Lower lobe of right lung (tissue), 2 donors: ENCODE measurements at places on chromosomes 7 and 10. TPM values are rescaled to one million over a fixed set of nuclear protein-coding genes. Genes with fewer than 3 reads are reported as not detected.

CRYGN gene
- not detected for total RNA-seq

DNA sequence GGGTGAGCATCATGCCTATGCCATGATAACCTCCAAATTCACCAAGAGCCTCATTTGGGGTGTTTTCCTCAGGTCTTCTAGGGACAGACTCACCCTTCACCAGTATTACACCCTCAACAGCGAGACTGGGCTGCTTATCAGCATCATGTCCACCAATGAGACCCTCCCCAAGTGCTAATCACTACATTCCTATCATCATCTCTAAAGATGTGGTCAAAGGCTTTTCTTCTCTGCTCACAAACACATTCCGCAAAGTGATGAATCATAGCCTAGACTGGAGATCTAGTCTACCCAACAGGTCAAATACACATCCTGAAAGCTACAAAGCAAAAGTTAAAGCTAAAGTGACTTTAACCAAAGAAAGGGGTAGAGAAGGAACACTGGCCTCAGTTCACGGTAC is 75.3 kb upstream of the C7orf33 start:
- peaks cover 6% of the 10 kb centered on the region for H3K27me3 ChIP-seq
- no peaks in the 10 kb centered on the region for H3K4me1 ChIP-seq
- no peaks in the 10 kb centered on the region for H3K36me3 ChIP-seq
- no peak overlapping the region for H3K4me3 ChIP-seq
- DNase-seq: no peak
- no peak overlapping the region for H3K27ac ChIP-seq

DNA sequence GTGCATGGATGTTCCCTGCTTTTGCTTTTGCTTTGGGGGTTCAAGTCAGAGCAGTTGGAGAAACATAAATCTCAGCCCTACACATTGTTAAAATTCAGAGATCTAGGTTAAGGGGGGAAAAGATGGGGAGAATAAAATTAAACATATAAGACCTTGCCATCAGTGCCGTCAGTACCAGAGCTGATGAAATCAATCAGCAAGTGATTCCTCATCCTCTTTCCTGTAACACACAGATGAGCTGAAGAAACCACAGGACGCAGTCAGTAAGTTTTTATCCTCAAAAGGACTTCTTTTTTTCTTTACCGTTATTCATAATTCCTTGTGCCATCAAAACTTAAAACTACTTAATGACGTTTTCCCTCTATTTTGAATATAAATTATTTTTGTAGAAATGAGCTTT is 5.9 kb downstream of the HECW1 start:
- H3K4me1 ChIP-seq: peaks cover 6% of the 10 kb centered on the region
- H3K4me3 ChIP-seq: no peak overlapping the region
- no peak overlapping the region for H3K27ac ChIP-seq
- no peak for DNase-seq
- peaks cover 53% of the 10 kb centered on the region for H3K27me3 ChIP-seq

DNA sequence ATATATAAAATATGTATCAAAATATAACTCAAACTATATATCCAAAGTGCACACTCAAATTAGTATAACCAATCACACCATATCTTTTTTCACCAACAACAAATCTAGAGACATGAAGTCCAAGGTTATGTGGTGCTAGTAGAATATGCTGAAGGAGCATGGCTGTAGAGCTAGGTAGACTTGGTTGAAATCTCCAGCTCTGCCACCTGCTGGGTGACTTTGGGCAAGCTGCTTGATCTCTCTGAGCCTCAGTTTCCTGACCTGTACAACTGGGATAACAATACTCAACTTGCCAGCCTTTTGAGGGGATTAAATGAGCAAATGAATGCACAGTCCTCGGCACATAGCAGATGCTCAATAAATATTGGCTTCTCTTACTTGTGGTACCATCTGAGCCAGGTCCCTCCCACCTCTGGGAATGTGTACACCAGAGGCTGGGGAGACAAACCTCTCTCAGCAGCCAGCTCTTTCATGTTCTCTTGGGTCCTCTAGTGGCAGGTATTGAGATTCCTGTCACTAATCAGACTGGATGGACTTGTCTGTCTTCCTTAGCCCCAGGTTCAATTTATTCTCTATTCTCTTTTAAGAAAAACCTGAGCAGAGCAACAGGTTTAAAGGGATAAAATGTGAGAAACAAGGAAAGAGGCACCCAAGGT is 94.3 kb upstream of the PDE1C start:
- DNase-seq: no peak
- H3K4me1 ChIP-seq: no peaks in the 10 kb centered on the region
- no peak overlapping the region for H3K4me3 ChIP-seq
- H3K27me3 ChIP-seq: no peaks in the 10 kb centered on the region
- no peaks in the 10 kb centered on the region for H3K36me3 ChIP-seq

PDAP1 gene
- total RNA-seq: 61.6 TPM

CHN2 gene
- 14.2 TPM for total RNA-seq

- H3K27ac ChIP-seq: no peak overlapping the region
- H3K4me1 ChIP-seq: no peaks in the 10 kb centered on the region
- H3K27me3 ChIP-seq: no peaks in the 10 kb centered on the region
- H3K36me3 ChIP-seq: no peaks in the 10 kb centered on the region
- no peak for DNase-seq
- no peak overlapping the region for H3K4me3 ChIP-seq
Observed at GRCh38 chr7:78080811-78081210, 282.2 kb downstream of the PHTF2 start.

FRAT2 gene
- total RNA-seq: 27.5 TPM

MMRN2 gene
- 53.1 TPM for total RNA-seq

CNTNAP2 gene
- total RNA-seq: 0.59 TPM

DNA sequence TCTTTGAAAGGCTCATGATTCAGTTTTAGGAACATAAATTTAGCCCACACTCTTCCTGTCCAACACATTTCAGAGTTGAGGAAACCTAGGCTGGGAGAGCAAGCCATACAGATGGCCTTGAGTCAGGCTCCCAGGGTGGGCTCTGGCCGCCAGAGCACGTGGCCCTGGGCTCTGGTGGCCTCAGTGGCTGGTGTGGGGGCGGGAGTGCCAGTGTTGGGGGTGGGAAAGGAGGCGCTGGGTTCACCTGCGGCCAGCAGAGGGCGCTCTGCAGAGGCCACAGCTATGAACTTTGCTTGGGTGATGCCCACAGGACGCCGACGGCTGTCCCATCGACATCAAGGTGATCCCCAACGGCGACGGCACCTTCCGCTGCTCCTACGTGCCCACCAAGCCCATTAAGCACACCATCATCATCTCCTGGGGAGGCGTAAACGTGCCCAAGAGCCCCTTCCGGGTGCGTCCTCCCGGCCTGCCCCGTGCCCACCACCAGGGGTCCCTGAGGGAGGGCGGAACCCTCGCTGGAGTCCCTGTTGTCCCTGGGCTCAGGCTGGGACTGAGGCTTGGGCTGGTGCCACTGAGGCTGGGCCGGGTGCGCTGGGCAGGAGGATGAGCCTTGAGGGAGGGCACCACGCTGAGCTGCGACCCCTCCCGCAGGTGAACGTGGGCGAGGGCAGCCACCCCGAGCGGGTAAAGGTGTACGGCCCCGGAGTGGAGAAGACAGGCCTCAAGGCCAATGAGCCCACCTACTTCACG is 11.9 kb downstream of the FLNC start:
- peak; percentile 63 for DNase-seq
- H3K27ac ChIP-seq: no peak overlapping the region
- H3K4me3 ChIP-seq: no peak overlapping the region
- no peaks in the 10 kb centered on the region for H3K36me3 ChIP-seq

NAT16 gene
- total RNA-seq: not detected

DNA sequence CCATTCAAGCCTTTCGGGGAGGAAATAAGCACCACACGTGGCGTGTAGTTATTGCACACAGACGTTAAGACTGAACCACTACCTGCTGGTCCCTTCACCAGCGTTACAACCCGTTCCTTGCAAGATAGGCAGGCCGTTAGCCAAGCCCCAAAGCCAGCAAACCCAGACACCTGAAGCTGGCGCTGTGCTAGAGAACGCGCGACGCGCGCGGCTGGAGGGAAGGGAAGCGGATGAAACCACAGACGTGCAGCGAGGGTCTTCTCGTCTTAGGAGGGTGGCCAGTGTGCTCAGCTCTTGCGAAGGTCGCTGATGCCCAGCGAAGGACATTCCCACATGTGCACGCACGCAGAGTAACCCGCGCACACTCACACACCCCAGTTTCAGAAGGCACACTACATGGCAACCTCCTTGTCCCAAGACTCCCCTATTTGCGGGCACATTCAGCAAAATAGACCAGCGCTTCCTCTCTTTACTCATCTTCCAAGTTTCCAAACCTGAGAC is 980 bp downstream of the TMEM26 start:
- peaks cover 24% of the 10 kb centered on the region for H3K4me1 ChIP-seq
- H3K27me3 ChIP-seq: peaks cover 17% of the 10 kb centered on the region
- DNase-seq: no peak
- H3K27ac ChIP-seq: no peak overlapping the region

GRCh38 chr7:66213637-66214036 is 8.5 kb downstream of the TPST1 start:
- H3K27me3 ChIP-seq: no peaks in the 10 kb centered on the region
- no peak for DNase-seq
- no peak overlapping the region for H3K27ac ChIP-seq
- H3K4me1 ChIP-seq: no peaks in the 10 kb centered on the region

KIAA1217 gene
- 37.2 TPM for total RNA-seq

GRCh38 chr10:82981137-82981723 is 1106.2 kb downstream of the NRG3 start:
- no peaks in the 10 kb centered on the region for H3K27me3 ChIP-seq
- no peak for DNase-seq
- no peaks in the 10 kb centered on the region for H3K36me3 ChIP-seq
- H3K27ac ChIP-seq: no peak overlapping the region
- H3K4me1 ChIP-seq: no peaks in the 10 kb centered on the region
- H3K4me3 ChIP-seq: no peak overlapping the region

- no peaks in the 10 kb centered on the region for H3K4me1 ChIP-seq
- no peaks in the 10 kb centered on the region for H3K36me3 ChIP-seq
- H3K27ac ChIP-seq: no peak overlapping the region
- H3K27me3 ChIP-seq: no peaks in the 10 kb centered on the region
- no peak for DNase-seq
- no peak overlapping the region for H3K4me3 ChIP-seq
Observed at GRCh38 chr7:110877016-110877415, 213.9 kb upstream of the LRRN3 start.

FGFBP3 gene
- total RNA-seq: 0.77 TPM

ANXA8L1 gene
- 15.7 TPM for total RNA-seq

GRCh38 chr10:120086066-120086465 is 193.5 kb downstream of the SEC23IP start:
- no peaks in the 10 kb centered on the region for H3K36me3 ChIP-seq
- DNase-seq: no peak
- no peaks in the 10 kb centered on the region for H3K4me1 ChIP-seq
- no peaks in the 10 kb centered on the region for H3K27me3 ChIP-seq
- no peak overlapping the region for H3K27ac ChIP-seq

DNA sequence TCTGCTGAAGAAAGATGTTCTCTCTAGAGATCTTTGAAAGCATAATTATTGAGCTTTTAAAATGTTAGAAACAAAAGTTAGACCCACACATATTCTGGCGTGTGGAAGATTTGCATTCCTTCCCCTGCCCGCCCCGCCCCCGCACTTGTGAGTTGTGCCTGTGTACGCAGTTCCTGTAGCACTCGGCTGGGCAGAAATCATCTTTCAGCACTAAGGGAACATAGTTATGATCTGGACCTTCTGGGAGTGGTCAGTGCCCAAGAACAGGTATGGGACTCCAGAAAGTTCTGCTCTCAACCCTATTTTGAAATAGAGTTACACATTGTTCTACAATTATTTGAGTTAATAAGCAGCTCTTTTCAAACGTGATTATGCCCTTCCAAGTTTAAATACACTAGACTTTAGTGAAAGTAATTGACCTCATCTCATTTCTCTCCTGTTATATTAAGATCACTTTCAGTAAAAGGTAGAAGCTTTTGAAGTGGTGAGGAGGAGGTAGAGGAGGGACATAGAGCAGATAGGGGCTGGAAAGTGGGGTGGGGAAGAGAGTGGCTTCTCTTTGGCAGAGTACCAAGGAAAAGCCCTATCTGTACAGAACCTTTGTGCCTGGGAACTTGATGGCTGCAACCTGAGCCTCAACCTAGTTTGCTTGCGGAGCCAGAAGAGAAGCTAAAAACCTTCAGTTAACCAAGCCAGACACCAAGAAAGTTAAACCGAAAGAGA is 5.7 kb downstream of the BLVRA start:
- H3K4me3 ChIP-seq: peak overlapping the region; percentile 22
- no peaks in the 10 kb centered on the region for H3K36me3 ChIP-seq
- peak; percentile 86 for DNase-seq
- peak overlapping the region; percentile 75 for H3K27ac ChIP-seq
- H3K4me1 ChIP-seq: peaks cover 49% of the 10 kb centered on the region
- H3K27me3 ChIP-seq: no peaks in the 10 kb centered on the region

GRCh38 chr10:96619796-96620773 is 33.3 kb upstream of the TM9SF3 start:
- peaks cover 7% of the 10 kb centered on the region for H3K4me1 ChIP-seq
- H3K4me3 ChIP-seq: no peak overlapping the region
- DNase-seq: no peak
- peaks cover 21% of the 10 kb centered on the region for H3K36me3 ChIP-seq

TMEM72 gene
- not detected for total RNA-seq

DNA sequence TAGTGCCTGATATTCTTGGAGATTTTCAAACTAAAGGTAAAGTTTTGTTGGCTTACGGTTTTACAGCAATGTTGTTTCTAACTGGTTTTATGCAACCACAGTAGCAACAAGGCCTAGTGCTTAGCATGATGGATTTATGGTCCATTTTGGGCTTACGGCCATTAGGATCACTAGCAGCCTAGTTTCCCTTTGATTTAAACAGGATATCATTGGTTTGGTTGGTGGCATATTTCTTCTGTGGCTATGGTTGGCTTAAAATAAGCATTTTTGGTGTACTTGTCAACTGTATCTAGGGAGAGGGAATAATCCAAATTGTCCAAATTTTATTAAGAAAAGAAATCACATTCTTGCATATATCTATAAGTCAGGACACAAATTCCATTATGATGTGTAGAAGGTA is 194.0 kb downstream of the HDAC9 start:
- H3K4me1 ChIP-seq: no peaks in the 10 kb centered on the region
- DNase-seq: no peak
- H3K27me3 ChIP-seq: no peaks in the 10 kb centered on the region
- H3K36me3 ChIP-seq: no peaks in the 10 kb centered on the region
- no peak overlapping the region for H3K27ac ChIP-seq
- no peak overlapping the region for H3K4me3 ChIP-seq

- no peak for DNase-seq
- peak overlapping the region; percentile 57 for H3K4me3 ChIP-seq
- no peak overlapping the region for H3K27ac ChIP-seq
- H3K36me3 ChIP-seq: no peaks in the 10 kb centered on the region
- H3K4me1 ChIP-seq: peaks cover 14% of the 10 kb centered on the region
Observed at GRCh38 chr7:129168231-129169021, 20.0 kb upstream of the SMO start.

- no peaks in the 10 kb centered on the region for H3K4me1 ChIP-seq
- no peak for DNase-seq
- H3K27me3 ChIP-seq: no peaks in the 10 kb centered on the region
- H3K36me3 ChIP-seq: no peaks in the 10 kb centered on the region
- no peak overlapping the region for H3K27ac ChIP-seq
Observed at GRCh38 chr7:103711413-103711812, 265.4 kb upstream of the SLC26A5 start.
